ENCODE measurements at places on chromosomes 16 and 17.

- no peak for DNase-seq
Measured at GRCh38 chr16:54431997-54432896, 145.7 kb upstream of the IRX3 start.

DNA sequence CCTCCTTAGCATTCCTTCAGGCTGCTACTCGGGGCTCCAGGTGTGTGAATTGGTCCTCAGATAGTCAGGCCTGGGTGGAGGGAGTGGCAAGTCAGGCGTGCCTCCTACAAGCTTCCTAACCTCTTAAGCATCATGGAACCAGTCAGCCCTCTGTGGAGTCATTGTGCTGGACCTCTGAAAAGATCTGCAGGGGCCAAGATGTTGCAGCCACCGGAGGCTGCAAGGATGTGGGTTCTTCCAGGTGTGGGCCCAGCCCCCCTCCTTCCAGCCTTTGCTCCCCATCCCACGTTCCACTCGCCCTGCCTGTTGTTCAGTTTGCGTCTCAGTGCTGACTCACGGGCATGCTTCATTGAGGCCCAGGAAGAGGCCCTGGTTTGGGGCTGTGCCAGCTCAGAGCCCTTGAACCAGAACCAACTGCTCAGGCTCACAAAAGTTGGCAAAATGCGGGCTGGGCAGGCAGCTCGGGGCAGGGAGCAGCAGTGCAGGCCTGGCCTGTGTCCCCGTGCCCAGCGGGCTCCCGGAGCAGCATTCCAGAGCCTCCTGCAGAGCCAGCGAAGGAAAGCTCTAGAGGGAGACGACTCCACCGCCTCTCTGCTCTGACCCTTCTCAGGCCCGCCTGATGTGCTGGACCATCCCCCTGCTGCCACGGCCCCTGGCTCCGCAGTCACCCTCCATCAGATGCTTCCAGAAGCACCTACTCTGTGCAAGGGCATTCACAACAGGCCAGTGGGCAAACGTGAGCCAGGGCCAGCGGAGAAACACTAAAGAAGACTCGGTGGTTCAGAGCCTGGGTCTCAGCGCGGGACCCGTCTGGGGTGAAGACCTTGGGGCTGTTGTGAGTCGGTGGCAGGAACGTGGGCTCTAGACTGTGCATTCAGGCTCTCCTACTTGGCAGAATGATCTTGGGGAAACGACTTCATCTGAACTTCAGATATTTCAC is 7.5 kb downstream of the LDHD start:
- DNase-seq = no peak

GRCh38 chr17:43661699-43662412 is at the start of gene MEOX1:
Gene MEOX1, minus strand, starts transcription at chr17:43661922. Its CDS starts 388 bp downstream, at chr17:43661534.
- DNase-seq = no peak

GRCh38 chr16:79069633-79070032 is 530.9 kb downstream of the MAF start:
- DNase-seq = no peak

DNA sequence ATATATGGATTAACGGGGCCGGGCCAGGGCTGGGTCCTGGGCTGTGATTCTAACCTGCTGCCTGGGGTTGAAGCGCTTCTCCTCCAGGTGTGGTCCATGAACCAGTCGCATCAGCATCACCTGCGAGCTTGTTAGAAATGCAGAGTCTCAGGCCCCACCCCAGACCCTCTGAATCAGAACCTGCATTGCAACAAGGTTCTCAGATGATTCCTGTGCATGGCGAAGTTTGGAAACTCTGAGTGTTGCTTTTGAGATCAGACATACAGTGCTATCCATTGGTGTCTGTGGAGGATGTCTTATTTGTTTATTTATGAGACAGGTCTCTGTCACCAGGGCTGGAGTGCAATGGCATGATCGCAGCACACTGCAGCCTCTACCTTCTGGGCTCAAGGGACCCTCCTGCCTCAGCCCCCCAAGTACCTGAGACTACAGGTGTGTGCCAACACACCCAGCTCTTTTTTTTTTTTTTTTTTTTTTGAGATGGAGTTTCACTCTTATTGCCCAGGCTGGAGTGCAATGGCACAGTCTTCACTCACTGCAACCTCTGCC is 99.8 kb downstream of the PITPNC1 start:
- DNase-seq = no peak

DNA sequence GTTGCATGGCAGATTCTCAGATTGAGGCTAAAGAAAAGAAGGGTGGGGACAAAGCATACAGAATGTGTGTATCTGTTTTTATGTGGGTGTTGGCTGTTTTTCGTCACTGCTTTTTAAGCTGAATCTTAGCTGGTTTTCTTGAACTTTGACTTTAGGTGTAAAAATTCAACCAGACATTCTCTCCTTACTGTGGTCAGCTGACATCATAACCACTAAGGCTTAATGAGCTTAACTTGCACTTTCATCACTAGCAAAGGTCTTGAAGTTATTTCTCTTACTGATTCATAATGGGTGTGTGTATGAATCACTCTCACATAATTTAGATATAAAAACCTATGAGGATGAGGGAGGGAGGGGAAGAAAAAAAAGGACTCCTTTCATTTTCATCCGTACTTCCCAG is 4.0 kb upstream of the CDC6 start:
- no peak for DNase-seq

GRCh38 chr16:8739989-8740704 is 57.3 kb downstream of the TMEM186 start:
- DNase-seq = no peak

DNA sequence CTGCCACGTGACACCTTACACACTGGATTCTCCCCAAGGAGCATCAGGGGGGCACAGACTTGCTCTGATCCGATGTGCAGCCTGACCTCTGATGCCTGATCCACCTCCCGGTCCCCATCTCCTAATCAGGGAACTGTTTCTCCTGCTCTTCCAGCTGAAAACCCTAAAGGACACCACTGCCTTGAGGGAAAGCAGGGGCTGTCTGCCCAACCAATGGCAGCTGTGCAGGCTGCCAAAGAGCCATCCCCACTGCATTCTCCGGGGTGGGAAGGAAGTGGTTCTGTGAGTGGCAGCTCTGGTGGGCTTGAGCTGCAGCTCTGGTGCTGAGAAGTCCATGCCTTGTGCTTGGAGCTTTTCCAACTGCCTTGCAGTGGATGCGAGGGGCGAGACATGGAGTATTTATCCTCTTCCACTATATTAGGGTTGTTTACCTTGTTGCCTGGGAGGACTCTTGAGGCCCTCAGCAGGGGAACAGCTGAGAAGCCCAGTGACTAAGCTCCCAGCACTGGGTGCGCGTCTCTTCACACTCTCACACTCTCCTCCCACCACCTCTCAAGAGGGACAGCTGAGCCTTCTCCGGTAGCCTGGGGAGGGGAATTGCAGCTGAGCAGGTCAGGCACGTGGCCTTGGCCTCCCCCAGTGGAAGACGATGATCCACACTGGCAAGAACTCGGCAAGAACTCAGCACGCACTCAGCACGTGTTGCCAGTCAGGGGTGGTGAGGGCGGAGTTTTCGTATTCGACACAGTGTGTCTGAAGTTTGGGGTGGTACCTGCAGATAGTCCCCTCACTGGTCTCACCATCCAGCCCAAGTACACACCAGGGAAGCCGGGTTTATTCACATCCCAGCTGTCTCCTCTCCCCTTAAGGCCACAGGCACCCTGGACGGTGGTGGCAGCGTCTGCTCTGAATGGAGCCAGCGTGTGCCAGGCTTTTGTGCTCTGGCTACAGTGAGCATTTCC is 21.1 kb upstream of the SPATA32 start:
- no peak for DNase-seq

DNA sequence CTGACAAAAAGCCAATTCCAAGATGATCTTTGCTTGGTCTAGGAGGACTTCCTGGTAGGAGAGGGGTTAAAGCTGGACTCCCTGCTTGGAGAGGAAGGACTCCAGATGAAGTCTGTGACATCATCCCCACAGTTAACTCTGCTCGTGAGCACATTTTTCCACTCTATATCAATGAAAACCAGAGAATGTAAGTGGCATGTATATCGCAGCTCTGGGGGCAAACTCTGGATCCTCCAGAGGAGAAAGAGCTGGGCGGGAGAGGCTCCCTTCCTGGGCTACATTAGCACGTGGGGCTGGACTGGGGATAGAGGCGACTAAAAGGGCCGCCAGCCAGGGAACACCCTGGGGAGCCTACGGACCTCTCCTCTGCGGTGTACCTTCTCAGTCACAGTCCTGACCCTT is 34.1 kb downstream of the HIC1 start:
- no peak for DNase-seq

DNA sequence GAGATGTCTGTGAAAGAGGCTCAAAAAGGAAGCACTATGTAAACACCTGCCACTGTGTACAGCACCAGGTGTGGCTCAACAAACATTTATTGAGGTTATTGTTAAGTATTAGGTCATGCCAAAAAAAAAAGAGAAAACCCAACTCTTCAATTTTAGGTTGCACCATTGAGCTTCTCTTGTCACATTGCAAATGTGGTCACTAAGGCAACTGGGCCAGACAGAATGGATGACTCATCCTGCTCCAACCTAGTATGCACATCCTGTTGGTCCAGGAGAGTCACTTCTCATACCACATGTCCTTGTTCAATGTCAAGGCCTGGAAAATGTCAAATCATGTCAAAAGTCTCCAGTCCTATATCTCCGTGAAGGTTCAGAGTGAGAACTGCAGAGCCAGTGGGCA is 25.0 kb downstream of the HOXB1 start:
- DNase-seq = no peak

DNA sequence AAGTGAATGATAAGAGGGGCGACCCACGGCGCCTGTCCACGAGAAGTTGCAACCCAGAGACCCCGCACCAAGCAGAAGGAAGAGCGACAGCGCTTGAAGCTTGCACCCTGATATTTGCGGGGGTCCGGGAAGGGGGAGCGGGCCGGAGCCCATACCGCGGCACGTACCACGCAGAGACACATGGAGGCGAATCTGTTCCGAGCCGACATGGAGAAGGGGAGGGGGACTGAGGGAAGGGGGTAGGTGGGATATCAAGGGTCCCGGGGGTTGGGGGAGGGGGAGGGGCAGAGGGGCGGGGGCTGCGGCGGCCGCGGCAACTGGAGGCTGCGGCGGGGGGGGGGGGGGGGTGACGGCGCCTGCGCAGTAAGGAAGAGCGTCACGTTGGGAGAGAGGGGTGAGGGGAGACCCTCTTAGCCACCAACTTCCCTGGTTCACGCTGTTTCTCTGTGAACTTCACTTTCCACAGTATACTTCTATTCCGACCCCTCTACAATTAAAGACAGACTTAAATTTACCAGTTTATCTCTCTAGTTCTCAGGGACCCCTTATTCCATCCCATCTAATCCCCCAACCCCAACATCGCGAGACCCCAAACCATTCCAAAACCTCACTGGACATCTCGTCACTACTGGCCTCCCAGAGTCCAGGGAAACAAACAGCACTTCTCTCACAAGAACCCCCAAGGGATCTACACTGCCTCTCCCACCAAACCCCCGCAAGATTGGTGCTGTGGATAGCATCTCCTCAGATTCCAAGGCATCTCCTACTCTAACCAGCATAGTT is 8.0 kb downstream of the DLG4 start:
- no peak for DNase-seq

DNA sequence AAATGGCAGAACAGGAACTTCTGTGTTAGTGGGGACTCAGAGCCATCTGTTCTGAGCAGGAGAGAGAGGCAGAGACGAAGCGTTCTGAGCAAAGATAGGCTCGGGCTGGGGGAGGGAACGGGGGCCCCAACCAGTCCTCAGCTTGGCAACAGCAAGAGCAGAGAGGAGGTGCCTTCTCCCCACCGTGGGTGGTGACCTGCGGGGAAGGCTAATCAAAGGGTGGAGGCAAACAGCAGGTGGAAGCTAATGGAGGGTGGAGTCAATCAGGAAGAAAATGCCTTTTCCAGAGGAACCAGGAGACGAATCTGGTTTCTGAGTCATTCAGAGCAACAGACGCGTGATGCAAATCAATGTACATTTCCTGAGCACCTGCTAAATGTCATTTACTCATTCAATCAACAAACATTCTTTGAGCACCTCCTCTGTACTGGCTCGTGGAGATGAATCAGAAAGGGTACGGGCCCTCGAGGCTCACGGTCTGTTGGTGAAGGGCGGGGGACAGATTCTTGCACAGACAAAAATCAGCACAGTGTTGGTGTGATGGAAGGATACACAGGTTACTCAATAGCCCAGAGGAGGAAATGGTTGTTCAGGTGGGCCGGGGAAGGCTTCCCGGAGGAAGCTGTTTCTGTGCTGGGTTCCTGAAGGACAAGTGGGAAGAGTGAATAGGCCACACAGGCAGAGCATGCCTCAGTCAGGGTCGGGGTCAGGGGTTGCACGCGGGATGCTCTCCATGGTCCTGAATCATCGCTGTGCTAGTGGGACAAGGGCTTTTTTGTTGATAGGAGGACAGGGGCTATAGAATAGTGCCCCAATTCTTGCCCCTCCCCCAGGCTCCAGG is 5.7 kb upstream of the SPNS2 start:
- peak; percentile 85 for DNase-seq

DNA sequence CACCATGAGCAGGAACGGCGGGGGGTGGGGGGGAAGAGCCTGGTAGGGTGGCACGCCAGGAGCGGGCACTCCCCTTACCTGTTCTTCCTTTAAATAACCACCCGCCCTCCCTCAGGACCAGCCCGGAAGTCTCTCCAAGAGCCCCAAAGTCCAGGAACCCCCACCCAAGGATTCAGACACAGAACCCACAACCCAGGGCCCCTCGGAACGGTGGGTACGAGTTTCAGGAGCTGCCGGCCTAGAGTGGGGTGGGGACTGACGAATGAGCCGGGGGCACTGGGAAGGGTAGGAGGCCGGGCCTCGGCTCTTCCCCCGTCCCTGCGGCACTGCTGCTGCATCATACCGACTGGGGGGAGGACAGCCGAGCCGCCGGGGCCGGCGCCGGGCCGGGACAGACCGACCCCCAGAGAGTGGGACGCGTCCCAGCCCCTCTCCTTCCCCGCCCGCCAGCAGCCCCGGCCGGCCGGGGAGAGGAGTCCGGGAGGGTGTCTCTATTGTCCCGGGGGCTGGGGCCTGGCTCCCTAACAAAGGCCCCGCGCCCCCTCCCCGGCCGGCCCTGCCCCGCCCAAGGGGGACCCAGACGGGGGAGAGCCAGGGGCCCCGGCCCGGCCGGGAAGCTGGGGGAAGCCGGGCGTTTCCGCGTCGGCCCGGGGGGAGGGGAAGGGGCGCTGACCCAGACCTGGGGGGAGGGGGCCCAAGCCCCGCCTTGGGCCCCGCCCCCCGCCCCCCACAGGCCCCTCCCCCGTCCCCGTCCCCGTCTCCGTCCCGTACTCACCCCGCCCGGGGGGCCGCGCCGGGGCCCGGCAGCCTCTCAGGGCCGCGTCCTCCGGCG is 747 bp downstream of the ATXN7L3 start:
- peak; percentile 77 for DNase-seq

DNA sequence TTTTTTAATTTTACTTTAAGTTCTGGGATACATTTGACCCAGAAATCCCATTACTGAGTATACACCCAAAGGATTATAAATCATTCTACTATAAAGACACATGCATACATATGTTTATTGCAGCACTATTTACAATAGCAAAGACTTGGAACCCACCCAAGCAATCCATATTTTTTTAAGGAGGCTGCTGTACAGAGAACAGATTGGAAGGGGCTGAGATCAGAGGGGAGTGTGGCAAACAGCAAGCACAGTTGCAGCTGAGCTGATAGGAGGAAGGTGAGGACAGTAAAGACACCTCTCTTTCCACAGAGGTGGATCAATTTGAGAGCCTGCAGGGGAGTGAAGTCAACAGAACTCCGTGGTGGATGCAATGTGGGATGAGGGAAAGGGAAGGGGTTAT is 10.2 kb upstream of the TMEM238L start:
- DNase-seq = no peak
